ENCODE measurements at places on chromosomes 6 and 20. TPM values are rescaled to one million over a fixed set of nuclear protein-coding genes. Genes with fewer than 3 reads are reported as not detected.
A peak's percentile ranks its signal among the peaks of the same experiment; 100 is the strongest.

DNA sequence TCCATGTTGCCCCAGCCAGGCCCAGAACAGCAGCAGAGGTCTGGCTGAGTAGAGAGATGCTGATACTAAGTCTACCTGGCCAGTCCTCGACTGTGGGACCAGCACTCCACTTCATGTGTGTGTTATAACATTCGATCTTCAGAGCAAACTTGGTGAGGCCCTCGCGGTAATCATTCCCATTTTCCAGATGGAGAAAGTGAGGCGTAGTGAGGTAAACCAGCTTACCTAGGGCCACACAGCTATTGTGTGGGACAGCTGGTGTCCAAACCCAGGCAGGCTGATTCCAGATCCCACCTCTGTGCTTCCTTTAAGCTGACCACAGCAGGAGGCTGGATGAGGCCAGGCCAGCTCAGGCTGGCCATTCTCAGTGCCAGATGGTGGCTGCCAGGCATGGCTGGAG is 47.7 kb upstream of the SLC32A1 start:
- DNase-seq = no peak

EGFL8 gene
- total RNA-seq = 0.65 TPM

TGM3 gene
- total RNA-seq = not detected

ZKSCAN8 gene
- 8.5 TPM for total RNA-seq

VIP gene
- total RNA-seq = 0.65 TPM

TNFRSF6B gene
- 3.2 TPM for total RNA-seq

TINAG gene
- not detected for total RNA-seq

REPS1 gene
- 21.1 TPM for total RNA-seq

GRCh38 chr6:41280381-41281057 is 6.0 kb downstream of the TREM1 start:
- DNase-seq = no peak

SLC16A10 gene
- 0.20 TPM for total RNA-seq

C6orf141 gene
- total RNA-seq = 61.3 TPM

- DNase-seq = no peak
Observed at GRCh38 chr20:46635514-46636136, 15.6 kb downstream of the SLC13A3 start.

DNA sequence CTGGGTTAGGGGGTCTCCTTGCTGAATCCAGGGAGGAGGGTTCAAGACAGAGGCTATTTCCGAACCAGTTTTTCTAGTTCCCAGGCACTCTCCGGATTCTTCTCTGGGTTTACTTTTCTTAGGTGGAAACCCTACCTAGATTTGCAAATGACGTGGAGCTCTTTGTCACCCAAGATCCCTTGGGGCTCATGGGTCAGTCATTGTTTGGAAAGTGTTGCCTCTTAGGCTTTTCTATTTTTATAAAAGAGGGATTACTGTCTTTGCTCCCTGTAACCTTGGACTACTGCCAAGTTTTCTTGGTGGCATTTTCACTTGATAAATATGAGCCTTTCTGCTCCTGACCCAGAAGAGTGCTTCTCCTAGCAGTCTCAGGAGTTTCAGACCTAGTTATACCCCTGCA is 33.6 kb downstream of the FAM209B start:
- no peak for DNase-seq

DNA sequence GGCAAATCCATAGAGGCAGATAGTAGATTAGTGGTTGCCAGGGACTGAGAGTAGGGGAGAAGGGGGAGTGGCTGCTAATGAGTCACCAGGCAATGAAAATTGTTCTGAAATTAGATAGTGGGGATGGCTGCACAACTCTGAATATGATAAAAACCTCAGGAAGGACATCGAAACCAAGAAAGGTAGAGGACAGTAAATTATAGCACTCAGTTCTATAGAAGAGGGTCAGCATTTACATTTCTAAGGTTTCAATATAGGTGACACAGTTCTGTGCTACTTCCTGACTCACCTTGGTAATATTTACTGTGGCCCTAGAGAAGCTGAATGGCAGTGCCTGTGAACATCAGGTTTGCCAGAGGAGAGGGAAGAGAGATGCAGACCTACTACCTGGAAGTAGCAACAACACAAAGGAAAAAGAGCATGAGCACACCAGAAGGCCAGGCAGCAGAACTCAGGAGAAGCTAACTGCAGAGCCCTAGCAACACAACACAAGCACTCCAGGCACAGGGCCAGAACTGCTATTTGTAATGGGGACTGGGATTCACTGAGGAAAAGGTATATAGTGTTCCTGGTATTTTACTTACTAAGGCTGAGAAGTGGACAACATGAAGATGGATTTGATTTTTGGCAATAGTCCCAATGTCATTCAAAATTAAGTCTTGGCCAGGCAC is 75.9 kb downstream of the PLCG1 start:
- DNase-seq = peak; percentile 24

DNA sequence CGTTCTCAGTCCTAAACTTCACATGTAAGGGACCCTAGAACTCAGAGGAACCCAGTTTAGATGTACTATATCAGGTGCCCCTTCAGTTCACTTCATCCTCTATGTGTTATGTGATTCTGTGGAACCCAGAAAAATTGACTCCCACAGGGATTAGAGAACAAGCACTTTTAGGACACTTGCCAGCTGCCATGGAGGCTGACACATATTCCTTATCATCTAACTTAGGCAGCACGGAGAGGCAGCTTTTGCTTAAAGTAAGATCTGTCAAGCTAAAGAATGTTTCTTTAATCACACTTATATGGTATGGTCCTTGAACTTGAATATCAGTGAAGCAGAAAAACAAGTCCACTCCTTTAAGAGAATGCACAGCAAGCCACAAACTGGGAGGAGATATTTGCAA is 701.5 kb upstream of the ID4 start:
- no peak for DNase-seq

DNA sequence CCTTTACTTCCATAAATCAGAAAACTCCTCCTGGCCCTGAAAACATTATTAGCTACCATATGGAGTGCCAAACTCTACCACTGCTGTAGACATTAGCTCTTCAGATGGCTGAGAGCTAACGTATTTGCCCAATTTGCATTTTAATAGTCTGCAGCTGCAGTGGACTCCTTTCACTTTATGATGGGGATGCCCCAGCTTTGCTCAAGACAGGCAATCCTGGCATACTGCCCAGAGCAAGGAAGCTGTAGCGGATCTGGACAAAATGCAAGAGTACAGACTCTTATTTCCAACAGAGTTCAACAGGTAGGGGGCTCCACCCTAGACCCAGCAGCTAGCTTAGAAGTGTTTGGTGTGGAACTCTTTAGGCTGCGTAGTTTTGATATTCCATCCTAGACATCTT is 246.7 kb downstream of the FOXC1 start:
- DNase-seq = no peak

DNA sequence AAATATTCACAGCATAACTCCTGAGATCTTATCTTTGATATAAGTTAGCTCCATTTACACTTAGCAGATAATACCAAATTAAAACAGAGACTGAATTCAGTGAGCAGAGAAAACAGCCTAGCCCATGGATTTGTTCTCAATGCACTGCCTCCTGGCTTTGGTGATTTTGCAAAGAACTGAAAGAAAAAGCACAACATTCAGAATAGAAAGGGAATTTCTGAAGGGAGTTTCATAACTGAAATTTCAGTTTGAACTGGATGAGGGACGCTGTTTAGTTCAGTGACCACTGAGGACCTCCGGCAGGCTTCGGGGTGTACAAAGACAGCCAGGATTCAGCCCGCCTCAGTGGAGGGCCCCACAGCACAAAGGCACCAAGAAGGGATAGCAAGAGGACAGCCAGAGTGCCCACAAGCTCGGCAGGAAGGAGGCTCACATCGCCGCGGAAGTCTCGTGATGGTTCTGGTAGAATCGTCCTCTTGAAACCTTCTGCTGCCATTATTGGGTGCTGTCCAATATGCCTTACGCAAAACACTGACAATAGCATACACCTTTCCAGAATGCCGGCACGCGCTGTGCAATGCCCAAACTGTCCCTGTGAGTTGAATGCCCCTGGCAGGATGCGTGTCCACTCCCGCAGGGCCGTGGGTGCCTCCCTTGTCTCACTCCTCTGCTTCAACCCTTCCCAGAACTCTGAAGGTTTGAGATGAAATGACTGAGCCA is 9.7 kb upstream of the IRF4 start:
- DNase-seq = no peak

RAB23 gene
- 3.9 TPM for total RNA-seq

GRCh38 chr6:14312587-14312986 is 195.0 kb downstream of the CD83 start:
- no peak for DNase-seq

TAAR5 gene
- not detected for total RNA-seq

ADGRF1 gene
- not detected for total RNA-seq

CLDN20 gene
- not detected for total RNA-seq

GRCh38 chr20:34705397-34706301 is 1.5 kb downstream of the TP53INP2 start:
- DNase-seq = peak; percentile 52

ID4 gene
- 0.60 TPM for total RNA-seq

DNA sequence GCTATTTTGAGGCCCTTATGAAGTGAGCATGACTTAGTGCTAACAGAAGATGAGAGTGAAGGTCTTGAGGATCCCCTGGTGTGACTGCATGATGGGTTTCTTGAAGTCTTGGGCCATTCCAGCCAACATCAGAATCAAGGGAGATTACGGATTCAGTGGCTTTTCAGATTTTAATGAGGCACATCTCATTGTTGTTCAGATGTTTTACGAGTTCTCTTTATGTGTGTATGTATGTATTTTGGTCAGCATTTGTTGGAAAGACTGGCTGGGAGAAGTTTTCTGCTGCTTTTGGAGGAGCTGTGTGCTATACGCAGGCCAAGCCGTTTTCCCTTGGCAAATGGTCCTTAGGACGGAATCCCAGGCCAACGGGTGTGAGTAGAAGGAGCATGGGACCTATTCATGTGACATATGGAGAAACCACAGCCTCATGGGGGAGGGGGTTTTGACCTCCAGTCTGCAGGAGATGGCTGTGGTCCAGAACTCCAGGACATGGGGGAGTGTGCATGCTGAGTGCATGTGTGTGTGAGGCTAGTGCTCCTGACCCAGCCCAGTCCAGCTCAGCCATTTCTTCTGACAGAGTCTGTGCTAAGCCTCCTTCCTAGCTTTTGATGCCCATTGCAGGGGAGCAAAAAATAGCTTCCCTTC is 35.3 kb downstream of the CHMP4B start:
- DNase-seq = no peak

GRCh38 chr20:36644706-36645095 is 1.3 kb downstream of the SLA2 start:
- peak; percentile 60 for DNase-seq

EPHA7 gene
- under 0.01 TPM for total RNA-seq

DEFB132 gene
- not detected for total RNA-seq

GRCh38 chr20:21234806-21235483 is 68.2 kb upstream of the XRN2 start:
- no peak for DNase-seq

- DNase-seq = no peak
Observed at GRCh38 chr6:19083801-19084200, 696.7 kb downstream of the RNF144B start.

UBE2V1 gene
- total RNA-seq = 26.2 TPM

DLGAP4 gene
- 15.9 TPM for total RNA-seq

- no peak for DNase-seq
Observed at GRCh38 chr20:19603376-19603750, 154.7 kb upstream of the RIN2 start.

All from lung microvascular endothelial cell (primary cell).